ENCODE measurements at places on chromosomes 5 and 9.

DNA sequence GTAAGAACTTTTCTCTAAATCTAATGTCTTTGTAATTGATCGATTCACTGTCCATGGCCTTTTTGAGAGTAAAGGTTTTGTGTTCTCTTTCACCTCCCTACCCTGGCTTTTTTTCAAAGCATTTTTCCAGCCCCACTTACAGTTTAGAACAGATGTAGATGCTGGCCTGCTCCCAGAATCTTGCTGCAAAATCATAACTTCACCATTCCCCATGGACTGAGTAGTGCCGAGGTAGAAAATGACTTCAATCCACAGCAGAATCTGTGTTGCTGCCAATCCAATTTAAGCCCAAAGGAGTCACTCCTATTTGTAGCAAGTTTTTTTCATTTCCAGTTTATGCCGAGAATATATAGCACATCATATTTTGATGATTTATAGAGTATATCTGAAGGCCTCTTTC is 46.5 kb upstream of the CEMIP2 start:
- no peak for DNase-seq

- DNase-seq, result no peak
Measured at GRCh38 chr5:34467436-34467835, 188.7 kb upstream of the RAI14 start.

GRCh38 chr9:74369844-74370243 is 127.3 kb upstream of the RORB start:
- no peak for DNase-seq

DNA sequence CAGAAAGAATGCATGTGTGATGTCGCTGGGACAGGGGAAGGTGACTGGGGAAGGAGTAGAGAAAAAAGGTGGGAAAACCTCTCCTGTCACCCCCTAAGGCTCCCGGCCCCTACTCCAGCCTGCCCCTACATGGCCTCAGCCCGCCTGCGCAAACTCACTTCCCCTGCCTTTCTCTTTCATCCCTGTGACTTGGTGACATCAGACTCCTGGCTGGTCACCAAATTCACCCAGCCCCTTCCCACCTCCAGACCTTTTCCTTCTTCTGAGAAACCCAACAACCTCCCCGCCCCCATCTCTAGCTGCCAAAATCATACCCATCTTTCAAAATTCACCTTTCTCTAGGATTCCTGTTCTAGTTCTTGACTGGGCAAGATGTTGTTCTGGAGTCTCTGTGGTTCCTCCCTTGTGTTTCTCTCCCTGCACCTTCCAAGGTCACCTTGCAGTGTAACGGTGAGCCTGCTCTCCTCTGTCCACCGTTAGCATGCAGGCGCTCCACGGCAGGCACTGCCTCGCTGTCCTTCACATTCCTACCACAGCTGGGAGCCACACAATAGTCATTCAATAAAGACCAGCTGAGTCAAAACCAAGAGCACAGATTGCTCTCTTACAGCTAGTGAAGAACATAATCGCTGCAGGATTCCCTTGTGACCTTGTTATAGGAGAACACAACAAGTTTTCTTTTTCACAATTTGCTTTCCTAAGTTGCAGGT is 134.5 kb downstream of the FANCC start:
- DNase-seq, result no peak

GRCh38 chr5:172681421-172681820 is 40.4 kb downstream of the NEURL1B start:
- no peak for DNase-seq

GRCh38 chr5:134758504-134759341 is at the start of gene DDX46:
TSS of gene DDX46 (plus strand) at chr5:134758779. CDS start at chr5:134758939, 160 bp downstream.
- DNase-seq, result peak; percentile 90

- no peak for DNase-seq
Measured at GRCh38 chr9:33703430-33704102, 91.8 kb upstream of the PRSS3 start.

DNA sequence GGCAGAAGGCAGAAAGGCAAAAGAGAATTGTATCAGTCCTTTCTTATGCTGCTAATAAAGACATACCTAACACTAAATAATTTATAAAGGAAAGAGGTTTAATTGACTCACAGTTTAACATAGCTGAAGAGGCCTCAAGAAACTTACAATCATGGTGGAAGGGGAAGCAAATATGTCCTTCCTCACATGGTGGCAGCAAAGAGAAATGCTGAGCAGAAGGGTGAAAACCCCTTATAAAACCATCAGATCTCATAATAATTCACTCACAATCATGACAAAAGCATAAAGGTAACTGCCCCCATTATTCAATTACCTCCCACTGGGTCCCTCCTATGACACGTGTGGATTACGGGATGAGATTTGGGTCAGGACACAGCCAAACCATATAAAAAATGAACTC is 312.5 kb upstream of the PTGER4 start:
- DNase-seq, result no peak

- DNase-seq, result no peak
Measured at GRCh38 chr5:172428224-172429166, 25.8 kb downstream of the SH3PXD2B start.

GRCh38 chr5:149380466-149381121 is 1.5 kb upstream of the IL17B start:
- no peak for DNase-seq

DNA sequence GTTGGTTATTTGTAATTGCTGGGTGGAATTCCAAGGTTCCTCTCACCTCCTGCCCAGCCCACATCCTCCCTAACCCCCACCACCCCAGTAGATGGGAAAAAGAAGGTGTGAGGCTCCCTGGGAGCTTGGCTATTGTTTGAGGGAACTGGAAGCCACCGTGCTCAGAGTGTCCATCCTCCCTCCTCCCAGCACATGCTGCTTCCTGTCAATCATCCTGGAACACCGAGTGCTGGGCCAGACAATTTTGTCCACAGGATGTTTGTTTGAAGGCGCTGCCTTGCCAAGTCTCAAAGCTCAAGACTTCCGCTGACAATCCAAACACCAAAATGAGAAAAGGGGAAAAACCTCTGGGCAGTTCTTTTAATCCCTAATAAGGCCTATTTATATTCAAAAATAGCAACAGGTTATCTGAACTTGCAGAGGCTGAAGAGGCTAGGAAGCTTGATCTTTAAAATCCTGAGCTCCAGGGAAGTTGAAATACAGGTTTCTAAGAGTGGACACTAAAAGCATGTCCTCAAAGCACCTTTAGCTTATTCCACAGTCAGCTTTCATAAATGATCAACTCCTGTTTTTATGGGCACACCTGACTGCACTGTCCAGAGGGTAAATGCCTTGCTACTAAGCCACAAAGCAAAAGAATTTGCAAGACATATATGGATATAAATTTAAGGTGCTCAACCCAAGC is 286.7 kb downstream of the NFIB start:
- no peak for DNase-seq

DNA sequence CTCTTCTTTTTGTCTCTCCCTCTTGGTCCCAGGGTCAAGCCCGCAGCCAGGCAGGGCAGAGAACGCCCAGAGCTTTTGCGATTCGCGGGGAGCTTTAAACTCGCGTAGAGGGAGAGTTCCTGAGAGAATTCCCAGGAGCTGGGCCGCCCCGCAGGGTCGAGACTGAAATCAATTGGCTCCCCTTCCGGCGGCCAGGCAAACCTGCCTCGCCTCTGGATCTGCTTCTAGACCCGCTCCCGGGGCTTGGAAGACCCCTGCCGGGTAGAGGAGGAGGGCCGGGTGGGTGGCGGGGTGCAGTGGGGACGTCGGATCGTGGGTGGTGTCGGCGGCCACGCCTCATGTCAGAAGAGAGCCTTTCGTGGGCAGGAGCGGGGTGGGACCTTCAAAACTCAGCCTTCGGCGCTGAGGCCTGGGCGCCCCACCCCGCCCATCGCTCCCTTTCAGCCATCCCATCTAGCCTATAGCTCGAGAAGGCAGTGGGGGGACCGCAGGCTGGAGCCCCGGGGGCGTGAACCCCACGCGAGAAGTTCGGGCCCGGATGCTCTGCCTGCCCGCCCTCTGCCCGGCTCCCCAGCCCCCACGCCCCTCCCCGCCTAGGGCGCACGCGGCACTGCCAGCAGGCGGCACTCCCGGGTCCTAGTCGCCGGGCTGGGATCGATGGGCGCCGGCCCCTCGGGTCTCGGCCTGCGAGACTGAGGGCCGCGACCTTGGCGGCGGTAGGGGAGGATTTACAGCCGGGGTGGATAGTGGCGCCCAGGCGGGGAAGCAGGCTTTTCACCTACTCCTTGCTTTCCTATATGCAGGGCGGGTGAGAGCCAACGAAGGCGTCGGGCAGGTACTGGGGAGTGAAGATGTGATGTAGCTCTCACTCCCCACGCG is 6.1 kb downstream of the PRDM6 start:
- DNase-seq, result no peak

DNA sequence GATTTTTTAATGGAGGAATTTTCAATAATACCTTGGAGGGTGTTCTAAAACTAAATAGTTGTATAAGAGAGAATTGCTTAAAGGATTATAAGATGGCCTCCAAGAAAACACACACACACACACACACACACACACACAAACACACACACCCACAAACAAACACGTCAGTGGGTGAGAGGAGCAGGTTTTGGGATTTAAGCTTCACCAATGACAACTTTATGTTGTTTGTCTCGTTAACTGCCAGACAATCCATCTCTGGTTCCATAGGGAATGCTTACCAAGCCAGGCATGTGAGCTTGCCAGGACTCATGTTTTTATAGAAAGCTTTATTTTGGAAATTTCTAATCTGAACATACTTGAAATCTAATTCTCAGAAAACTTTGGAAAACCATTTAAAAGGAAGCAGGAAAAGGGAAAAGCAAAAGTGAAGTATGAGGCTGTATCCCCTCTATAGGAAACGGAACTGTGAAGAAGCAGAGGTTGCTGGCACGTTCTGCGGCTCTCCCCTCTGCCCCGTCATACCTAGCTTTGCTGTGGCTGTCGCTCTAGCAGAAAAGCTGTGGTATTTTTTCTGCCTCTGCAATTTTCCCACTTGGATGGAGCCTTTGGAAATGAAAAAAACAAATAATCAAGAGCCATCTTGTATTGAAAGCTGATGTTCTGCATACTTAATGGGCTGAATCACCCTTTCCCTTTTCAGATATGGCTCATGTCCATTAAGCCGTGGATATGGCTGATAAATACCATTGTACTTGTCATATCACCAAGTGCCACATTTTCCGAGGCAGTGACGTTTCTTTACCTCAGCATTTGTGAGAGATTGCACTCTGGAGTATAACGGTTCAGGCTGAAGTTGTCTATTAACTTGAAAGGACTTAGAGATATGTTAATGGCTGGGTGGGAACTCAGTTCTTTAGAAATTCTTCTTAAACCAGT is 112.7 kb downstream of the NTRK2 start:
- no peak for DNase-seq

GRCh38 chr5:112059579-112060135 is 302.7 kb upstream of the NREP start:
- no peak for DNase-seq

DNA sequence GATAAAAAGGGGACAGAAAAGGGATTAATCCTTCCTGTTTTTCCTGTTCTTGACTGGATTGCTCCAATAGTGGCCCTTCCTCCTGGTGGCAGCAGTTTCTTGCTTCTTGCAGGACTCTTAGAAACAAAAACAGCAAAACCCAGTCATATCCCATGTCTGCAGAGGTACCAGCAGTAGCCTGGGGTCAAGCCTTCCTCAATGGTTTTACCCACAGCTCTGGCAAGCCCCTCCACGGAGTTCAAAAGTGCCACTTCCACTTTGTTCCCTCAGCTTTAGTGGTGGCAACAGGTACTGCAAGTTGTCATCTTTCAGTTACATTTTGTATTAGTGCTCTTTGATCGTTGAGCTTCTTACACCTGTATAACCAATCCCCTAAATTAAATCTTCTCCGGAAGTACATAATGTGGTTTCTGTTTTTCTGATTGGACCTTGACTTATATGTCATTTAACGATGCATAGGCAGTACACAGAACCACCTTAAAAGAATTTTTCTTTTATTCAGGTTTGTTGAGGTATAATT is 8.7 kb upstream of the RANBP6 start:
- no peak for DNase-seq

DNA sequence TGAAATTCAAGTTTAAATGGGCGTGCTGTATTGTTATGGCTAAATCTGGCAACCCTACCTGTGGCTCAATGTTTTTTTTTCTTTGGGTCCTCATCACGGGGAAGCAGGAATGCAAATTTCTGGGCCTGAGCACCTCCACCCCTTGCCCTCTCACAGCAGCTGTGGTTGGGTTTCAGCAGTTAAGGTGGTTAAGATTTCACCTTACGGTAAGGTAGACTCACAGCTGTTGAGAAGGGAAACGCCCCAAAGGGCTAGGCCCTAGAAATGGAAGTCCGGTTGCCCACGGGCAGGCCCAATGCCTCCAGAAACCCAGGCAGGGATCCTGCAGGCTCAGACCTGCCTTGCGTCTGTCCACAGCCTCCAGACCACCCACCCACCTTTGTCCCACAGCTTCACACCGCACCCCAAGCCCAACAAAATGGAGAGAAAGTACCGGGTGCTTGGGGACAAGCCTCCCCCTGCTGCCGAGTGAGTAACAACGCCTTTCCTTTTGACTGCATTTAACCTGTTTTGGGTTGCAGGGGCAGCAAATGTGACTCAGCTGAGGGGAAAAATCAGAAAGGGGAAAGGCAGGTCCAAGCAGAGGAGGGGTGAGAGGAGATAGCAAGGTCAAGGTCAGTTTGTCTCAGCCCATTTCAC is 48.1 kb upstream of the TDRD7 start:
- DNase-seq, result no peak

DNA sequence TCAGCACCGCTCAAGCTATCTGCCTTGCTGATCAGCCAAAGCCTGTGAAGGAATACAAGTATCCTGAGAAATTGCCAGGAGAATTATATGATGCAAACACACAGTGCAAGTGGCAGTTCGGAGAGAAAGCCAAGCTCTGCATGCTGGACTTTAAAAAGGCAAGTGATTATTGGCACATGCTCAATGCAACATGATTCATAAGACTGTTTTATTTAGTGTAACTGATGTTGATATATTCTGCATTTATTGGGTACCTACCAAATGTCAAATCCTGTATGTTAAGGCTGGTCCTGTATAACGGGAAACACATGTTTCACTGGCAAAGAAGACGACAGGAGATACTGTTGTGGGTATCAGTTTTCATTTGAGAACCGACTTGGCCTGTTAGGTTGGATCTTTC is 69.0 kb downstream of the ADAMTS16 start:
- no peak for DNase-seq

GRCh38 chr5:53820119-53820801 is 259.8 kb downstream of the NDUFS4 start:
- no peak for DNase-seq

DNA sequence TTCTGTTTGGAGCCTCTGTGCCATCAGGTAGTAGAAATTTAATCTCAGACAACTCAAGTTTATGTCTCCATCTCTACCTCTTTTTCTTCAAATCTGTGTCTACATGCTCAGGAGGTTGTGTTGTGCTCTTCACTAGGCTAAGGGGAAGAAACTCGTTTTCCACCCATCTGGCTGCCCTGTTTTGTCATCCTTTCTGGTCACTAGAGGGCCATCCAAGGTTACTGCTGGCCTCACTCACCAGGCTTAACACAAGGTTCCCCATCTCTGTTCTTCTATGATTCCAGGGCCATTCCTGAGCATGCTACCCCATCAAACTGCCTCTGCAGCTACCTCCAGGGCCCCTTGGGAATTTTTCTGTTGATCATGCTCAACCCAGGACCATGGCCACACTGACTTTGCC is 213.3 kb upstream of the FBXL7 start:
- no peak for DNase-seq

DNA sequence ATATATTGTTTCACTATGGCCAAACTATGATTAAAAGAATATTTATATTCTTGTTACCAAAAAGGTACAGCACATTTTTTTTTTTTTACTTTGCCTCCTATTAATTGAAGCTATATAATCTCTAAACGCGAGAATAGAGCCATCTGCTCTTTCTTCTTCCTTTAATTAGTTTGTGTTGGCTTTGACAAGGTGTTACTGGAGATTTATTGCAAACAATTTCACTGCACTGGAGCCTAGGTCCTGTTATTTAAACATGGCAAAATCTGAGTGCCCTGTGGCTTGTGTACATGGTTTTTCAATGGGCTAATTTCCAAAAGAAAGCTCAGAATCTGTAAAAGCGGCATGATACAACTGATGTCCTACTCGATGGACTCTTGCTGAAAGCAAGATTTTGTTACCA is 40.8 kb upstream of the GABRG2 start:
- DNase-seq, result no peak

Measured in T-helper 17 cell (primary cell).